Frontal cortex (tissue), 4 donors: ENCODE measurements at places on chromosomes 13 and 19. TPM values are rescaled to one million over a fixed set of nuclear protein-coding genes. Genes with fewer than 3 reads are reported as not detected.

ZNF844 gene
- 13.5 TPM for total RNA-seq

LYPD3 gene
- total RNA-seq, result under 0.01 TPM

THSD8 gene
- 0.82 TPM for total RNA-seq

PGLYRP2 gene
- total RNA-seq, result not detected

PET100 gene
- 29.3 TPM for total RNA-seq

SIGLEC7 gene
- total RNA-seq, result under 0.01 TPM

HPN gene
- not detected for total RNA-seq

LILRB4 gene
- total RNA-seq, result 0.82 TPM

ADAMTSL5 gene
- under 0.01 TPM for total RNA-seq

NEK3 gene
- total RNA-seq, result 8.6 TPM

CCL25 gene
- 1.2 TPM for total RNA-seq

USHBP1 gene
- total RNA-seq, result 0.82 TPM

APOC4 gene
- not detected for total RNA-seq
